ENCODE measurements at places on chromosomes 12 and 14. TPM values are rescaled to one million over a fixed set of nuclear protein-coding genes. Genes with fewer than 3 reads are reported as not detected.

Gene SPTB
- total RNA-seq, result under 0.01 TPM

Gene RNF41
- 117 TPM for total RNA-seq

Gene GPR65
- total RNA-seq, result not detected

Gene BORCS5
- 19.8 TPM for total RNA-seq

Gene IFNG-AS1
- not detected for total RNA-seq

Gene CLEC4E
- total RNA-seq, result not detected

Gene RDH11
- total RNA-seq, result 196 TPM

Gene TRIM9
- 0.62 TPM for total RNA-seq

Gene SERPINA3
- 2.1 TPM for total RNA-seq

Gene GUCY2C
- total RNA-seq, result not detected

Gene POTEM
- not detected for total RNA-seq

Gene FOXG1
- under 0.01 TPM for total RNA-seq

Gene AKAP6
- total RNA-seq, result 10.6 TPM

Gene DMAC2L
- total RNA-seq, result 4.0 TPM

Gene MYH6
- not detected for total RNA-seq

Gene SDSL
- total RNA-seq, result 7.5 TPM

Gene MYO1A
- total RNA-seq, result not detected

Gene MYF6
- 0.11 TPM for total RNA-seq

Gene CHGA
- total RNA-seq, result not detected

Gene CFL2
- total RNA-seq, result 164 TPM

Gene DEGS2
- not detected for total RNA-seq

Gene NGB
- total RNA-seq, result not detected

Gene SAV1
- total RNA-seq, result 24.7 TPM

Gene KRT80
- 0.25 TPM for total RNA-seq

Gene ZDHHC22
- not detected for total RNA-seq

Gene PTPN6
- total RNA-seq, result 0.11 TPM

Gene APOLD1
- 13.2 TPM for total RNA-seq

Gene GPR137C
- total RNA-seq, result 0.44 TPM

Gene GPR84
- not detected for total RNA-seq

Gene MAP3K9
- 1.4 TPM for total RNA-seq

Gene MGAT4C
- under 0.01 TPM for total RNA-seq

Gene CARMIL3
- 0.12 TPM for total RNA-seq

Gene SOX5
- 18.2 TPM for total RNA-seq

Gene DCN
- 87.0 TPM for total RNA-seq

Gene CCDC88C
- total RNA-seq, result 0.87 TPM

Gene TCTN2
- 13.6 TPM for total RNA-seq

Gene PRIMA1
- not detected for total RNA-seq

Gene PPP1CC
- 156 TPM for total RNA-seq

Gene TSPAN19
- 0.25 TPM for total RNA-seq

Gene SLC7A8
- total RNA-seq, result 21.5 TPM

Gene RHEBL1
- 0.62 TPM for total RNA-seq

Gene FOXN4
- not detected for total RNA-seq

Gene OR6J1
- not detected for total RNA-seq

Gene DPY19L2
- 4.2 TPM for total RNA-seq

Gene BDKRB2
- total RNA-seq, result 74.1 TPM

Gene C12orf50
- not detected for total RNA-seq

Gene PIWIL1
- total RNA-seq, result not detected

Gene NEDD1
- total RNA-seq, result 40.2 TPM

Gene COL2A1
- not detected for total RNA-seq
